Fibroblast of skin of right biceps (primary cell): ENCODE measurements at places on chromosomes 13 and 19.

DNA sequence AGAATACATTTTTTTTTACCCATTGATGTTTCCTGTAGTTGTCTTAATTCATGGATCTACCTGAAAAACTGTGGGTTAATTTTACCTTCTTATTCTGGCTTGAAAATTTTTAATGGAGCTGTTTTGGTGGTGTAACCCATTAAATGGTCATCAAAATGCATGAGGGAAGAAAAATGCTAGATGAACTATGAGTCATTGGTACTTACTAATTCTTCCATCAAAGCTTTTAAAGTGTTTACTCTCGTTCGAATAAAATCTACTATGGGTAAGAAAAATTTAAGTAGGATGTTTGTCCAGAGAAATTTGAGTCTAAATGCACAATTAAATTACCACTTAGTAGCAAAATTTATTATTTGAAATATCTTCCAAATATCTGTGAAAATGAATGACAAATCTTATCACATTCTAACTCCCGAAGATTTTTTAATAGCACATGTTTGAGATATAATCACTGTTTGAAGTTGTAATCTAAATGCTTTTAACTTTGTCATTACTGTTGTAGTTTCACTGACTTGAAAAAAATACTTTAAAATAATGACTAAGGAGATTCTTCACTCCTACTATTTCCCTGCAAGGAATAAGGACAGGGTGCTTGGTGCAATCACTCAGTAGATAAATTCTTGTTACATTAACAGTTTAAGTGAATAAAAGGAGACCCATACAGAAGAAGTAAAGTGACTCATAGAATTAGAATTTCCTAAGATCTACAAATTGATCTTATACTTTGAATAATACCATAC, 437.7 kb downstream of the IRS2 start:
- peak; percentile 85 for DNase-seq

DNA sequence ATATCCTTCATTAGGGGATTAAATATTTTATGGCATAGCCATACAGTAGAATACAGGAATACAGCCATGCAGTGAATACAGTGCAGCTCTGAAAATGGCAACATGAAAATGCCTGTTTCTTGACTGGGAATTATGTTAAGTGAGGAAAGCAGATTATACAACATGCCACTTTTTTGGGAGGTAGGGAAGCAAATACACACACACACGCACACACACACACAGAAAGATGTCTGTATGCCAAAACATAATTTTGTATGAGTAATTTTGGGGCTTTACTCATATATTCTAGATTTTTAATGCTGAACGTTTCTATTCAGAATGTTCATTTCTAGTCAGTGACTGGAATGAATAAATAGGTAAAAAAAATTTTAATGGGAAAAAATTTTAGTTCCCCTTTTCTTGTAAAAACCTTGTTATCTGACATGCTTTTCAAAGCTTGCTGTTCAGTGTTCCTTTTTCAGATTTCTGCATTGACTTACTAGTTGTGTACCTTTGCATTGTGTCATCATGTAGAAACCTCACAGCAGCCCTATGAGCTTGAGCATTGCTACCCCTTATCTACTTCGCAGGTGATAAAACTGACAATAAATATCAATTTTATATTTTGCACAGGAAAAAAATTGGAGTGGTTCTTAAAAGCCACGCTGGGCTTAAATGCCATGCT, 7.8 kb downstream of the GPR183 start:
- DNase-seq, result peak; percentile 28

DNA sequence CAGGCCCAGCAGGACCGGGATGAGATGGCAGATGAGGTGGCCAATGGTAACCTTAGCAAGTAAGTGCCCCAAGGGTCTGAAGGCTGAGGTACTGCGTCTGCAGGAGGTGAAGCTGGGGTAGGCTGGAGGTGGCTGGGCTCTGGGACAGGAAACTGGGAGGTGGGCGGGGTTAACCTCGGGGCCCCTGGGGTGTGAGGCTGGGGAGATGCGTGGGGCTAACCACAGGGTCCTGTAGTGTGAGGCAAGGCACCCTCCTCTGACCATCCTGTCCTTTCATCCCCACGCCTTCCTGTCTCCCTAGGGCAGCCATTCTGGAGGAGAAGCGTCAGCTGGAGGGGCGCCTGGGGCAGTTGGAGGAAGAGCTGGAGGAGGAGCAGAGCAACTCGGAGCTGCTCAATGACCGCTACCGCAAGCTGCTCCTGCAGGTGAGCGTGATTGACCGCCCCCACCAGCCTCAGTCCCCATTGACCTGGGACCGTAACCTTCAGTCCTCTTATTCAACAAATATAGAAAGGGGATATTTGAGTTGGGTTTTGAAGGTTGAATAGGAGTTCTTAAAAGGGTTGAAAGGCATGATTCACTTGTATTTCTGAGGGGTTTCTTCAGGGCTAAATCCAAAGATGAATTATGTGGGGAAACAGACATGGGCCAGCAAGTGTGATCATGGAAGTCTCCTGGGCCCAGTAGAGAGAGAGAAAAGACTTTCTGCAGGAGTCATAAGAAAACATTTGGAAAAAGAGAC, 35.7 kb downstream of the KCNC3 start:
- no peak for DNase-seq

DNA sequence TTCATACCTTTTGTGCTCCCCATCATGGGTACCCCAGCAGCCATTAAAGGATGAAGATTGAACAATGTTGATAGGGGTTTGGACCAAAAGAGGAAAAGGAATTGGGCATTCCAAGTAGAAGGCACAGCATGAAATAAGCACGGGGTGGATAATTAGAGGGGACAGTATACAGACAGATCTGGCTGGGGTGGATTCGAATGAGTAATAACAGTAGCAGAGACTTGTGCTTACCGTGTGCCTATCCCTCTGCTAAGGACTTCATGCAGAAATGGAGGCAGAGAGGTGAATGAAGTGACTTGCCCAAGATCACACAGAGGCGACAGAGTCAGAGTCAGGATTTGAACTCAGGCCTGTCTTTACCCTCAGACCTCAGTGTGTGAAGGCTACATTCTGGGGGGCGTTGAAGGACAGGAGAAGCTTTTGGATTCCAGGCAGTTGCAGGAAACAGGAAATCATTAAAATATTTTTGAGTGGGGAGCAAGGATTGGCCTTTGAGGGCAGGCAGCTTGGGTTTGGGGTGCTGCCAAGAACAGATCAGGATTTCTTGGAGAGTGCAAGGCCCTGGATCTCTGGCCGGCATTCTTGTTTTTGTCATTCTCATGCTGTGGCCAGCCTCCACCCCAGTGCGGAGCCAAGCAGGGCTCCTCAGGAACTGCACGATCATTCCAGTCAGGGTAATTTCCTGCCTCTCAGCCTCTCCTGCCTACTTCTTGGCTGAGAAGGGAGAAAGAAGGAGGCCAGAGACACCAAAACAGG, 18.7 kb downstream of the PAF1 start:
- DNase-seq, result peak; percentile 97

GRCh38 chr13:95367309-95367843, 66.1 kb upstream of the ABCC4 start:
- no peak for DNase-seq

GRCh38 chr13:38180670-38181069, 169.0 kb upstream of the UFM1 start:
- DNase-seq, result no peak

DNA sequence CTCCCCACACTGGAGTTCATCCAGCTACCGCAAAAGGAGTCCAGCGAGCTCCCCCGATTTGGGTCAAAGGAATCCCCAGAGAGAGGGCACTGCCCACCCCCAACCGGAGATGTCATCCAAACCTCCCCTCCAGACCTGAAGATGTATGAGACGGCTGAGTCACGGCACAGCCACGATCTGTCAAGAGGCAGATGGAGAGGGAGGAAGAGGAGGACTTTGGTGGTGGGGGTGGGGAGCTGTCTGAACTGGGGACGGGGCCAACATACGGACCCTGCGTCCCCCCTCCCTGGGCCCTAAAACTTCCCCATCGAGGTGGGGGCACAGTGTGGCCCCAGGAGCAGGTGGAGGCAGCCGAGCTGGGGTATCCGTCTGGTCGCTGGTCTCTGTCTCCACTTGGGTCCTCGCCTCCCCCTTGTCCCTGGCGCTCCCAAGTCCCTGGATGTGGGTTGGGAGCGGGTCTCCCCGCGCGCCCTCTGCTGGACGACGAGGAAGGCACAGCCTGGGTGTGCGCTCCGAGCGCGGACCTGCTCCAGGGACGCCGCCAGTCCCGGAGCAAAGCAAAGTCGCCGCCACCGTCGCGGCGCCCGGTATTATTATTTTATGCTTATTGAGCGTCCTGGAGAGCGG, 3.8 kb downstream of the PDE4A start:
- peak; percentile 80 for DNase-seq

DNA sequence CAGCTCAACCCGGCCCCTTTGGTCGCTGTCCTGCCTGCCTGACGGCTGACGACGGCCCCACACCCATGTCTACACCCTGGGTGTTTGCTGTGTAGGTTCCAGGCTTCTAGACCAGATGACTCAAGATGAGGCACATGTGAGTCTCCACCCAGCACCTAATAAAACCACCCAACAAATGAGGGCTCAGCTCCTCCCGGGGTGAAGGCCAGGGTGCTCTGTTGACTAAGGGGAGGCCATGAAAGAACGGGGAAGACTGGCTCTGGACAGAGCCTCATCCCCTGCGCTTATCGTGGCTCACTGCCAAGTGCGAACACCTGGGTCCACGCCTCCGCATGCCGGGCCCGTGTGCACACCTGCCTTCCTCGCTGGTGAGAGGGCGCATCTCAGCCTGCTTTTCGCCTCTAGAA, 39.6 kb downstream of the COL4A2 start:
- no peak for DNase-seq

DNA sequence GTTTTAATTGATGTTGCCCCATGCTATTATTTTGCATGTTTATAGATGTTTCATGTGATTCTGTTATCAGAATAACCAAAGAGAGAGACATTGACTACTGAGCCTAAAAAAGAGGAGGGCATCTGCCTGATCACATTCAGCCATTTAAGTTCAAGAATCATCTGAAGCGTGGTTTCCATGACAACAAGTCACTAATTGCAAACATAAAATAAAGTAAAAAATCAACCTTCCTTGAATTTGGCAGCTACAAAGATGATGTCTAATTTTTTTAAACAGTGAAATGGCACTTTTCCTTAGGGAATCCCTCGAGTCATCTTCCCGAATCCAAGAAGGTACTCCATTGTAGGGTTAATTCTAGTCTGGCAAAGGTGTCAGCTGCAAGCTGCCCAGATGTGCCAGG, 884.2 kb downstream of the DIAPH3 start:
- no peak for DNase-seq

DNA sequence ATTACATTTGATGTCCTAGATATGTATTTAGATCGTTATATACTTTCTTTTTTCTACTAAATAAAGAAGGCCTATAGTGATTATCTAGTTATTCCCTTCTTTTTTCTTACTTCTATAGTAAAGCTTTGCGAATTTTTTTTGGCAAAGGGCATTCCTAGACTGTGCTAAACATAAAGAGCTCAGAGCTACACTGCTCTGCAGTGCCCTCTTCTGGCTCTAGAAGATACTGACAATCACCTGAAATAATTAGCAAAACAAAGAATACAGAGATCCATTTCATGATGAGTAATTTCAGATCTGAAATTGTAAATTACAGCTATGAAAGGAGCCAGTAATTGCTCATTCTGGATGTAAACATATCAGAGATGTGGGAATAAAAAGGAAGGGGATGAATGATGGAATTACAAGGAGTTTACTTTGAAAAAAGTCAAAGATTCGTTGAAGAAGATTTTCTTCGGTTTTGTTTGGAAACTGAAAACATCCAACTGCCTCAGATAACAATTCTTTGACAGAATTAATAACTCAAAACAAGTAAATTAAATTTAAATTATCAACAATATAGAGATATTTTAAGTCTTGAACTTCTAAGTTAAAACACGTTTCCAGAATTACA, 288.5 kb downstream of the NALCN start:
- DNase-seq, result peak; percentile 42

- no peak for DNase-seq
These were observed 718.5 kb downstream of the EFNB2 start for GRCh38 chr13:105816994-105817393.

DNA sequence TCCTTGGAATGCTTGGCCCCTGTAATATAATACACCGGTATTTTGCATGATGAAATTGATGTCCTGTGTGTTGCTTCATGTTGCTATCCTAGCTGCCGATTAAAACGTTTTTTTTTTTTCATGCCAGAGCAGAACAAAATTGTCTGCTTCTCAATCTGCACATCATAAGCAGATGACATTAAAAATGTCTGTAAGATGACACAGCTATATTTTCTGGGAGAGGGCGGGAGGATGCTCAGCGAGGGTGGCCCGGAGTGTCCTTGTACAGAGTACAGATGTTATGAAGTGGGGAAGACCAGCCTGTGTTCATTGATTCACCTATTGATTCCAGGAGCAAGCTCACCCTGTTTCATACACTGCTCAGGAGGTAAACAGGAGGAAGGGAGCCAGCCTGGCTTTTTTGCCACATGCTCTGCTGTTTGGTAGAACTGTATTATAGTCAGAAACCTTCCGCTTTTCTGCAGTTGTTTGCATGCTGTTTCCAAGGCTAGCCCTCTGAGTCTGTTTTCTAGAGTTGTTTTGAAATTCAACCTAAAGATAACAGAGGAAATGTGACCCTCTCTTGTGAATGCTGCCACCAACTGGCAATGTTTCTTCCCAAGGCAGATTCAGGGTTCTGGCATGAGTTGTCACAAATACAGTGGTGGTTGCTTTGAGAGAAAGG, 4.7 kb upstream of the IRS2 start:
- peak; percentile 52 for DNase-seq

DNA sequence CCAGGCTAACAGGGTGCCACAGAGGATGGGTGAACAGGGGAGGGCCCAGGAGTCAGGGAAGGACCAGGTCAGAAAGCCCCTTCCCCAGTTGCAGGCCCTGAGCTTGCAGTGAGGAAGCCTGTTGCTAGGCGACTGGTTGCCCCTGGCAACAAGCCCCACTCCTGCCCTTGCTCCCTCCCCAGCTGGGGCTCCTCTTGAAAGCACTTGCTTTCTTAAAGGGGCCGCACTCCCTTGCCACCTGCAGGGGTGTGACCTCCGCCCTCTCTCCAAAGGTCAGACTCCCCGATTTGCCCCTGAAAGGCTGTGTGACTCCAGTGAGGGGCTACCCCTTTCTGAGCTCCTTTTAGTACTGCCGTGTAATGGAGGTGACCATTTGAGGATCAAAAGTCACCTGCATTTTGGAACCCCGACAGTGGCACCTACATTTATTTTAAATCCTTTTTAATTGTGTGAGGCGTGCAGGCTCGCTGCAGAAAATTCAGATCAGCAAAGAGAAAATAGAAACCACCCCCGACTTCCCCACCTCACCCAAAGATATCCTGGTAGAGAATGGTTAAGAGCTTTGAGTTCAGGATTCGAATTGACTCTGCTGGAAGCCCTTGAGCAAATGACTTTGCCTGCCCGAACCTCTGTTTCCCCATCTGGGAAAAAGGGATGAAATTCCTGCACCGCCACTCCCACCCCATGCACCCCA, 4.8 kb downstream of the FCHO1 start:
- DNase-seq, result peak; percentile 41
